ENCODE measurements at places on chromosomes 12 and 14.

DNA sequence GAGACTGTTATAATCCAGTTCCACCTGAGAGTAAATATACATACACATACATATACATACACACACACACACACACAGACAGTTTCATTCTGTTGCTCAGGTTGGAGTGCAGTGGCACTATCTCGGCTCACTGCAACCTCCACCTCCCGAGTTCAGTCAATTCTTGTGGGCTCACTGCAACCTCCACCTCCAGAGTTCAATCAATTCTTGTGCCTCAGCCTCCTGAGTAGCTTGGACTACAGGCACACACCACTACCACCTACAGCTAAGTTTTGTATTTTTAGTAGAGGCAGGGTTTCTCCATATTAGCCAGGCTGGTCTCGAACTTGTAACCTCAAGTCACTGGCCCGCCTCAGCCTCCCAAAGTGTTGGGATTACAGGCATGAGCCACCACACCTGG lies 8.9 kb upstream of the PHLDA1 start:
- DNase-seq, result no peak

DNA sequence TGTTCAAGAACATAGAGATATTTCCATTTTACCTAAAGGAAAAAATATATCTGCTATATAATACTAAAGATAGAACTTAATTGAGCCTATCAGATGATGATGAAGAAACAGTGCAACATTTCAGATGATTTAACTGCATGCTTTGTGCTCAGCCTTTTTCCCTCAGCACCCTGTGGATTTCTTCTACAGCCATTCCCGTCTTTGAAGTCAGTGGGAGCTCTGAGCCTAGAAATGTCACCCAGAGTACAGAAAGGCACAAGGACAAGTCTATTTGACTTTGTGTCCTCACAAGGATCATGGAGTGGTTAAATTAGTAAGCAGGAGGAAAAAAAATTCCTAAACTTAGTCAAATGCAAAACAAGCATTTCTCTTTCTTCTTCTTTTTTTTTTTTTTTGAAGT lies 994.0 kb upstream of the FLRT2 start:
- DNase-seq, result no peak

- no peak for DNase-seq
Observed at GRCh38 chr14:95875831-95876760, 536 bp upstream of the TUNAR start.

- no peak for DNase-seq
Observed at GRCh38 chr14:95666450-95666849, 19.8 kb upstream of the TCL1B start.

DNA sequence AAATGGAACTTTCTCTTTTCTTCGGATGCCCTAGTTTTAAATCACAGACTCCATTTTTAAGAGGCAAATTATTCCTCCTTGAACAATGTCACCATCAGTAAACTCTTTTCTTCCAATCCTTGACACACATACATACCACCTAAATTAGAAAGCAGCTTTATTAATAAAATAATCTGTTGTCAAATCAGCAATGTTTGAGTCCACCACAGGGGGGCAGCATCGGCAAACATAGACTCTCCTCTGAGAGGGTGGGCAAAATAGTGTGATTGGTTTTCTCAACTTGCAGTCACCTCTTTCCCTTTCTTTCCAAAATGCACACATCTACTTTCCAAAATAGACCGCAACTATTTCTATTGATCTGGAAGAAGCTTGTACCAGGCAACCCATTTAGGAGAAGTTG lies 438.4 kb upstream of the OR4E1 start:
- no peak for DNase-seq

DNA sequence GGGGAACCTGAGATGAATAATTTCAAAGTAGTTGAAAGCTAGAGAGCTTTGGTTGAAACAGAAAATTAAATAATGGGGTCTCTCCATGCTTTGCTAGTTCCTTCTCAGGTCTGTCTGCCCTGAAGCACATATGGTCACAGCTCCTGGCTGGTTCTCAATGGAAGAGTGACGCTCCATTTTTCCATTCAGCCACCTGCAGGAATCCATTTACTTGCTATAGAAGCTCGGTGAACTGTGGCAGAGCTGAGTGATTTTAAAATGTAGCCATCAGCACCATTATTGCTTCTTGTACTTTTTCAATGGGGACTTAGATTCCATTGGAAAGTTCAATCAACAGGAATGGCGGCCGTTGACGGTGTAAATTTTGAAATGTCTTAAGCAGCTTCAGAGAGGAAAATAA lies 525.2 kb downstream of the GLT1D1 start:
- no peak for DNase-seq

- no peak for DNase-seq
Observed at GRCh38 chr12:119685375-119685774, 17.4 kb downstream of the PRKAB1 start.

DNA sequence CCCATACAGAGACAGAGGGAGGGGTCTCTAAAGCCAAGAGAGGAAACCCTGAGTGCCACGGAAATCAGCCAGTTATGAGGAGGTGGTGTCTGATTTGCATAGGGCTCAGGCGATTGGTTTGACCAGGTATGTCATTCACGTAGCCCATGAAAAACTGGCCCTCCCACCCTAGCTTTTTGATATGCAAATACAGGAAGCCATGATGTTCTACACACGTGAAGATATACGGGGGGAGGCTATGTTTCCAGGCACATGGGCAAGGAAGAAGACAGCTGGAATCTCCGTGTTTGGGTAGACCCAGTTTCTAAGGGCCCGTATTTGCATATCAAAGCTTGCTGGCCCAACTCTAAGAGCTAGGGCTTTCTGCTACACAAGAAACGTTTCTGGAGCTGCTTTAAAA lies 717.8 kb upstream of the SEL1L start:
- no peak for DNase-seq

DNA sequence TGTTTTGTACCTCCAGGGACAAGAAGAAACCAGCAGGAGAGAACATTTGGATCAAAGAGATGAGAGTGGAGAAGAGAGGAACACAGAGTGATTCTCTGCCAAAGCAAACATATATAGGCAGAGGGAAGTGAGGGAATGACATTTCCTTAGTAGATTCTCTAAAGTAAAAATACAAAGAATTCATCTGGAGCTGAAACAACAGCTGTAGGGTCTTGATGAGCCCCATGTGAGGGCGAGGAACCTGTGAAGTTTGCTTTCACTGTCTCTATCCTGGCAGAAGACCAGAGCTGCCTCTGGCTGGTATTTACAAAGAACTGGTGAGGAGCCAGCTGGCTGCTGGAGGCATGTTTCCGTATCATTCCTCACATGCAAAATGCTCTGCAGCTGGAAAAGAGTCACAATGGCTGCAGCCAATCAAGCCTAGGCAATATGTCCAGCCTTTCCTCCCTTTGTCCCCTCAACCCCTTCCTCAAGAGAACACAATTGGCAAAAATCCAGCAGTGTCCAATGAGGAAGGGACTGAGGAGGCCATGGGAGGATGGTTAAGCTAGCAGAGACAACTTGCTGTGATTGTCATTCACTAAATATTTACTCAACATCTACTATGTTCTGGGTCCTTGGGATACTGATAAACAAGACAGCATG lies 122.5 kb downstream of the PHLDA1 start:
- no peak for DNase-seq

GRCh38 chr12:57111031-57111734 lies at the start of gene STAT6:
Gene STAT6, minus strand, starts transcription at chr12:57111362. Its CDS starts 3,084 bp downstream, at chr12:57108278.
- DNase-seq, result peak; percentile 62

DNA sequence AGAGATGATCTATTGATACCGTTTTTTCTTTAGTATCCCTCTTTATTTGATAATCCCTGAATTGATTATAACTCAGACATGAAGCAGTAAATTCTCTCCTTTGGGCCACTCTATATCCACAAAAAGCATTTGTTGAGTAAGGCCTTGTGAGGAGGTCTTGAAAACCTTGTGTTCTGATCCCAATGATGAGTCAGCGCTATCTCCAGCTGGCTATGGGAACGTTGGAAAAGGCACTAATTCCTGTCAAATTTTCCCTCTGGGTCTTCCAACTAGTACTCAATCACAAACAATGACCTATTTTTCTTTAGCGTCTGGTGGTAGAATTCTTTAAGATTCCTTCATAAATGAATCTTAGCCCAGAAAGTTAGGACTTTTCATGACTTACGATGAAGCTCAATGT lies 168.4 kb upstream of the LRIG3 start:
- DNase-seq, result no peak

DNA sequence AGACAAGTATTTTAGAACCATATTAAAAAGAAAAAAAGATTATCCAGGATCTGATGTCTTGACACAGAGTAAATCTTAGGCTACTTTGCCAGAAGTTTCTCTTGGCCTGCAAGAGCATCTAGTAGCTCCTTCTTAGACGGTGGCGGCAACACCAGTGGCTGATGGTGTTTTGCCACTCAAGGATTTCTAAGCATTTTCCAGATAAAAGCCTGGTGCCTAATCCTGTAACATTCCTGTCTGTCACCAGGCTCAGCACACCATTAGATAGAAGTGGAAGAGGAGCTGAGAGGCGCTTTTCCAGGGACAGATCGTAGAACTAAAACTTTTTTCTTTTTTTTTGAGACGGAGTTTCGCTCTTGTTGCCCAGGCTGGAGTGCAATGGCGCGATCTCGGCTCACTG lies 14.0 kb downstream of the WNT5B start:
- DNase-seq, result no peak

DNA sequence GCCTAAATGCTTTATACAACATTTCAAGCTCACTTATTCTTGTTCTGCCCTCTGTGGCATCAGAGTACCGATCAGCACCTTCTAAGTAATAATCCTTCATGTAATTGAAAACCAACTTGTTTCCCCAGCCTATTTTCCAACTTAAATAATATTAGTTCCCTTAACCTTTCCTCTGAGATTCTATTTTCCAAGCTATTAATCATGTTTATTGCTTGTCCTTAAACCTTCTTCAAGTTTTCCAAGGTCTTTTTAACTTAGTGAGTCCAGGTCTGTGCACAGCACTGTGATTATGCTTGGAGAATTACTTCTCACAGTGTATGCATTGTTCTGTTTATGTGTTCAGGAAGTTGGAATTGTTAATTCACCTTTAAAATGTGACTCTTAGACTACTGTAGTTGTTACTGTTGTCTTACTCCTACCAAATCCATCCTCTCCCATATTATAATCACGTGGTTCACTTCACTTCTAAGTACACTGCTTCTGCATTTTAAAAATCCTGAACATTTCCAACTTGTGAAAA lies 1039.3 kb upstream of the FOXG1 start:
- DNase-seq, result no peak

DNA sequence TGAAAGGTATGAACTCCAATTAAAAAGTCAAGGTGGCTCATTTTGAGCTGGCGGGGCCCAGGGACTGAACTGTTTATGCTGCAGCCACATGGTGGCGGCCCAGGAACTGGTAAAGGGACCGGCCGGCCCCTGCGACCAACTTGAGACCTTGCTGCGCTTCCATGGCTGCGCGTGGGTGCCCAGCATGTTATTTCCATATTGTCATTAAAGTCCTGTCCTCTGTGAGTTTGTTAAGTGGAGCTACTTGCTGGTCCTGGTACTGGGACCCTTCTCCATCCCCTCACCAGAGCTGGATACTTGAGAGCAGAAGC lies 62.3 kb downstream of the BEGAIN start:
- DNase-seq, result peak; percentile 22

GRCh38 chr14:101022916-101023435 lies 119.5 kb upstream of the RTL1 start:
- peak; percentile 16 for DNase-seq
